MCF 10A (cell line): ENCODE measurements at places on chromosomes 16 and 17. TPM values are rescaled to one million over a fixed set of nuclear protein-coding genes. Genes with fewer than 3 reads are reported as not detected.

The OTOP3 gene
- not detected in 2 replicates for total RNA-seq

The ITGAD gene
- total RNA-seq: not detected in 2 replicates

The BCL6B gene
- total RNA-seq: not detected in 2 replicates

The LUC7L3 gene
- total RNA-seq: 99.4 and 108 TPM in 2 replicates

The RRAD gene
- total RNA-seq: 0.29 TPM in 1 of 2 replicates, not detected in the other

The KRT28 gene
- total RNA-seq: not detected in 2 replicates

The PLA2G10 gene
- total RNA-seq: not detected in 2 replicates

The TNFRSF13B gene
- not detected in 2 replicates for total RNA-seq

The PPP1R1B gene
- total RNA-seq: not detected in 2 replicates

The CSF3 gene
- 9.6 and 17.1 TPM in 2 replicates for total RNA-seq

DNA sequence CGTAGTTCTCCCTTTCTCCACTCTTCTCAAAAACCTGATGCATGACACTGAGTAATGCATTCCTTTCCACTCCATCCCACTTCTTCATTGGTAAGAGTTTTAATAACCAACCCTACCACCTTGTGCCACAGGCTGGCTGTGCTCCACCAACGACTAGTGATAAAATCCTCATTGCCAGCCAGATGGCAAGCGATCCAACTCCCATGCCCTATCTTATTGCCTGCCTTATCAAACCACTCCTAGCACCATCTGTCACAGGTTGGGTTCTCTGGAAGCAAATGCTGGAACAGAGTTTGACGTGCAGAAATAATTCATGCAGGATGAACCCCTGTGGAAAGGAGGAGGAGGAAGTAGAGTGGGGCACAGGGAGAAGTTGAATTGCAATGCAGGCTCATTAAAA, 99.5 kb downstream of the CHD9NB start:
- DNase-seq: no peak
- no peak overlapping the region for H3K4me3 ChIP-seq
- no peak overlapping the region for H3K27ac ChIP-seq
- no peaks in the 10 kb centered on the region for H3K4me1 ChIP-seq

- H3K36me3 ChIP-seq: no peaks in the 10 kb centered on the region
- no peak overlapping the region for H3K4me3 ChIP-seq
- DNase-seq: no peak
- no peaks in the 10 kb centered on the region for H3K27me3 ChIP-seq
- no peak overlapping the region for H3K27ac ChIP-seq
Observed at GRCh38 chr17:60403962-60404361, 12.0 kb upstream of the USP32 start.

GRCh38 chr16:2535625-2536013, 2.2 kb upstream of the PDPK1 start:
- peaks cover 17% of the 10 kb centered on the region for H3K4me1 ChIP-seq
- H3K27me3 ChIP-seq: no peaks in the 10 kb centered on the region
- H3K4me3 ChIP-seq: no peak overlapping the region
- DNase-seq: no peak

DNA sequence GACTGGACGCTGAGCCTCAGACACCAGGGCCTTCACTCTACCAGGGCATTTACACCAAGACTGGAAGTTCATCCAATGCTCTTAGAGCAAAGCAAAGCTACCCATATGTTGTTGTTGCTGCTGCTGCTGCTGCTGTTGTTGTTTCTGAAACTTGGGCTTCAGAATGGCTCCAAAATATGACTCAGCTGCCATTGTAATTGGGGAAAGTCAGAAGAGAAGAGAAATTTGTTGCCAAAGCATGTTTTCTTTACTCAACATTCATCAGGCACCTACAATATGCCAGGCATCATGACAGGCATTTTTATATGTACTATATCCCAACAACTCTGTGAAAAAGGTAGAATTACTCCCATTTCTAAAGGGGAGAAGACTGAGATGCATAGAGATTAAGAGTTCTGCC, 11.9 kb downstream of the KRT32 start:
- no peak overlapping the region for H3K4me3 ChIP-seq
- H3K4me1 ChIP-seq: peaks cover 6% of the 10 kb centered on the region
- H3K27me3 ChIP-seq: peaks cover 48% of the 10 kb centered on the region
- DNase-seq: peak; percentile 38
- H3K27ac ChIP-seq: no peak overlapping the region

DNA sequence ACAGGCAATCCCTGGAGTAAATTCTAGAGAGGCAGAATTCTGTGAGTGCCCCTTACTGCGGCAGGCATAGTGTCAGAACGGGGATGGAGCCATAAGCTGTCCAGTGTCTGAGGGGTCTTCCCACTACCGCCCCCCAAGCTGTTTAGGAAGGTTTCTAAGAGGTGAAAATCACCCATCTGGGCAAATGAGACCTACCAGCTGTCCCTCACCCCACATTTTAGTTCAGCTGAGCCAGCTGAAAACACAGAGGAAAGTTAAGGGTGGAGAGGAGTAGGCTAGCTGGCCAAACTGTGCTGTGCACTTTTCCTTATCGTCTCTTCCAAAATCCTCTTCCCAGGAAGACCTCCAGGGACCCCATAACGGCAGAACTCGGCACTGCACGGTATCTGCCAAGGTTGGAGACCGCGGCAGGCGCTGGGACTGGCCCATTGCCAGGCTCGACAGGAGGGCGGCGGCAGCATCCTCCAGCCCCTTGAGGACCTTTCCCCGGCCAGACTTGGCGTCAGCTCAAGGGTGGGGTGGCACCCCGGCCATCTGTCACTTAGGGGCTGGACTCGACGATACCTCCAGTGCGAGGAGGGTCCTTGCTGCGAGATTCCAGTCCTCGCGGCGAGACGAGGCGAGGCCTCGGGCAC, 955 bp downstream of the ACLY start:
- no peaks in the 10 kb centered on the region for H3K27me3 ChIP-seq
- peak overlapping the region; percentile 78 for H3K27ac ChIP-seq
- H3K4me3 ChIP-seq: peak overlapping the region; percentile 87
- peak; percentile 39 for DNase-seq
- peaks cover 30% of the 10 kb centered on the region for H3K4me1 ChIP-seq
- H3K36me3 ChIP-seq: peaks cover 20% of the 10 kb centered on the region

DNA sequence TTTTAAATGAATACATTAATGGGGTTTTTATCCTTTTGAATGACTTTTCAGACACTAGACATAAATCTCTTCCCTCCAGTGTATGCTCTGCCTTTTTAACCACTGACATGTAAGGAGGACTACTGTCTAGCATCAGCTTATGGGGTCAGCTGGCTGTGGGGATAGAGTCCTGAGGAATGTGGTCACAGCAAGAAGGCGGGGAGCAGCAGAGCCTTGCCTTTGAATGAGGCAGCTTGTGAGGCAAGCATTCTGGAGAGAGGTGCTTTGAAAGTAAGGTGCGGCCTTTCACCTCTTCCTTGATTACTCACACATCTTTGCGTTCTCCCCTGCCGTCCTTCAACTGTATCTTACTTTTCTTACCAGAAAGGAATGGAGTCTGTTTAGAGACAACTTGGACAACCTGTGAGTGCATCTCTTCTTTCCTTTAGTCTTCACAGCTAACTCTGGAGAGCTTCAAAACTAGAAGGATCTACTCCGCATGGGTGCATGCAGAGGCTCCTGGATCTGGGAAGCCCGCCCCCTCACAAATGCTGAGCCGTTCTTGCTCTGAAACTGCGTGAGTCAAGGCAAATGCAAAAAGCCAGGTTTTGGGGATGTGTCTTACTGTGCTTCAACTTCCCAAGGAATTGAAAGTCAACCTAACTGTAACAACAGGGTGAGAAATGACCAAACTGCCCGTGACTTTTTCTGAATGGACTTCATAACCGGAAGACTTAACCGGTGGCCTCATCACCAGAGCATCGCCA, 49.9 kb downstream of the ADCY7 start:
- no peaks in the 10 kb centered on the region for H3K4me1 ChIP-seq
- H3K4me3 ChIP-seq: no peak overlapping the region
- peaks cover 54% of the 10 kb centered on the region for H3K36me3 ChIP-seq
- DNase-seq: no peak
- H3K27ac ChIP-seq: no peak overlapping the region

- H3K27me3 ChIP-seq: no peaks in the 10 kb centered on the region
- no peak overlapping the region for H3K27ac ChIP-seq
- no peak overlapping the region for H3K4me3 ChIP-seq
- H3K36me3 ChIP-seq: no peaks in the 10 kb centered on the region
- DNase-seq: no peak
Observed at GRCh38 chr17:73261952-73262675, 434 bp upstream of the CPSF4L start.

- H3K4me1 ChIP-seq: no peaks in the 10 kb centered on the region
- H3K4me3 ChIP-seq: no peak overlapping the region
- peaks cover 18% of the 10 kb centered on the region for H3K27me3 ChIP-seq
Observed at GRCh38 chr17:33142705-33143299, 150.3 kb downstream of the ASIC2 start.

GRCh38 chr16:869823-870641, 69.5 kb upstream of the GNG13 start:
- no peak for DNase-seq
- no peaks in the 10 kb centered on the region for H3K4me1 ChIP-seq
- no peaks in the 10 kb centered on the region for H3K36me3 ChIP-seq
- no peak overlapping the region for H3K4me3 ChIP-seq
- H3K27ac ChIP-seq: no peak overlapping the region

- no peaks in the 10 kb centered on the region for H3K36me3 ChIP-seq
- DNase-seq: no peak
- no peak overlapping the region for H3K4me3 ChIP-seq
- no peak overlapping the region for H3K27ac ChIP-seq
- H3K4me1 ChIP-seq: peaks cover 19% of the 10 kb centered on the region
- H3K27me3 ChIP-seq: peaks cover 11% of the 10 kb centered on the region
Observed at GRCh38 chr17:28469376-28469775, 4.1 kb upstream of the SLC13A2 start.

- peak overlapping the region; percentile 36 for H3K27ac ChIP-seq
- H3K27me3 ChIP-seq: no peaks in the 10 kb centered on the region
- H3K4me3 ChIP-seq: peak overlapping the region; percentile 65
- peak; percentile 78 for DNase-seq
Observed at GRCh38 chr17:40075201-40075941, 12.6 kb downstream of the THRA start.

DNA sequence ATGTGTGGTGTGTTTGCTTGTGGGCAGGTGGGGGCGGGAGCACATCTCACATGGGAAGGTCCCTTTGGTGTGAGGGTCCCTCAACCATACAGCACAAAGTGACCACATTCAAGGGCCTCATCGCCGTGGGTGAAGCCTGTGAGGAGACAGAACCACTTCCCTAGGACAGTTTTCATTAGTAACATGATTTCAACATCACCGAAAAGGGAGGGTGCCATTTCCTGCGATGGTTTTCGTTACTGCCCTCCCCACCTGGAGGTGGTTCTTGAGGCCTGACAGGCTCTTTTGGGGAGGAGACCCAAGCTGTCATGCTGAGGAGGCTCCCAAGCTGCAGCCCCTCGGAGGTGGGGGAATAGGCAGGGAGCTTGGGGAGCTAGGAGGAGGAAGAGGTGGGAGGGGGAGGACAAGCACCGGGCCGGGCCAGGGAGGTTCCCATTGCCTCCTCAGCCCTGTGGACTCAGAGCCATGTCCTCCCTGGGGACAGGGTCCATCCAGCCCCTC, 9.5 kb downstream of the CD300LB start:
- peaks cover 5% of the 10 kb centered on the region for H3K4me1 ChIP-seq
- peaks cover 41% of the 10 kb centered on the region for H3K27me3 ChIP-seq
- H3K27ac ChIP-seq: no peak overlapping the region
- no peak overlapping the region for H3K4me3 ChIP-seq

DNA sequence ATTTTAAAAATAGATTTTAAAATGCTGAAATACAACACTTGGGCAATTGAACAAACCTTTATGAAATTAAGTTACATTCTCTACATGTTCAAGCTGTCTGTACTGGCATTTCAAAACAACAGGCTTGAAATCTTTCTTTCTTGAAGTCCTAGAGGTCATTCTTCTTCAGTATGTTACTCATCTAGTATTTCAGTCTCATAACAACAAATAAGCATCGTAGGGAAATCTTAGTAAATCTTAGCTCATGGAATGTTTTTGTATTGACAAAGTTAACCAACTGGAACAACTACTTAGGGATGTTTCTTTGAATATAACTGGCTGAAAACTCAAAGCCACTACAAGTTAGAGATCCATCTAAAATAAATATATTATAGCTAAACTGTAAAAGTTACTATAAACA, 96.6 kb downstream of the KIF2B start:
- H3K27me3 ChIP-seq: no peaks in the 10 kb centered on the region
- peaks cover 17% of the 10 kb centered on the region for H3K4me1 ChIP-seq
- H3K36me3 ChIP-seq: no peaks in the 10 kb centered on the region
- no peak overlapping the region for H3K4me3 ChIP-seq
- no peak overlapping the region for H3K27ac ChIP-seq
- no peak for DNase-seq

DNA sequence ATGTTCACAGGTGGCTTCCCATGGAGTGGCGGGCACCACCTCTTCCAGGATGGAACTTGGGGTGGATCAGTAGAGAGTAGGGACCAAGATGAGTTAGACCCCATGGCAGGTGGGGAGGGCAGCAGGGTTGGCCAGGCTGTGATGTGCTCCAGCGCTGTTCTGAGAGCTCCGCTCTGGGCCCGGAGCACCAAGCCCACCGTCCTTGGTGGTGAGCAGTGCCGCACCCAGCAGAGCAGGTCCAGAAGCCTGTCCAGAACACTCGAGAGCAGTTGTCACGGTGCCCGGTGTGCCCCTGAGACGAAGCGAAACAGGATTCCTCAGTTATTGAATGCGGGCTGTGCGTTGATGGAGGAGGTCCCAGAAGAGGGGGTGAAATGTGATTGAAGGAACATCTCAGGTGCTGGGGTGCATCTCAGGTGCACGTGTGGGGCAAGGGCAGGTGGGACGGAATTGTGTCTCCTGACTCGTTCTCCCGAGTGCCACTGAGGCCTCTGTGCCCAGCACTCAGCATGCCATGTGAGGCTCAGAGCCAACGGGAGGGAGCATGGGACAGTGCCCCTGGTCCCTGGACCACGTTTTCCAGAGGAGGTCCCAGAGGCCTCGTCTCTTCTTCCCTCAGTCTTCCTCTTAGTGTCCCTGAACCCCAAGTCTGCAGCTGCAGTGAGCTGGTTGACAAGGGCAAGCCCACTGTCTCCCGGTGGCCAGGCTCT, 39.5 kb downstream of the COX4I1 start:
- no peak overlapping the region for H3K4me3 ChIP-seq
- DNase-seq: no peak
- no peaks in the 10 kb centered on the region for H3K4me1 ChIP-seq
- peaks cover 85% of the 10 kb centered on the region for H3K27me3 ChIP-seq
- no peak overlapping the region for H3K27ac ChIP-seq

DNA sequence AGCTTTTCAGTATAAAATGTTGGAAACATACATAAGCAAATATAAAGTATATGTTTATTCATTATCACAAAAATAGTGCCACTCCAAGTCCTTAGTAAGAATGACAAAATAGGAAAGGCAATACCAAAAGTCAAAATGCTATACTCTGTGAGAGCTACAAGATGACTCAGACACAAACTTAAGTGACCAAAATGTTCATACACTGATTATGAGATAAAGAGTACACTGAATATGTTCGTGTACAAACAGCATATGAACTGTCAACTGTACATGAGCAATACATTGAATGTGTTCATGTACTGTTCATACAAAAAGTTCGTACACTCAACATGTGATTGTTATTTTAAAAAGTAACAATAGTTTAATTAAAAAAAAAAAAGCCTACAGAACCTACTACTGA, 103.3 kb downstream of the CA4 start:
- no peaks in the 10 kb centered on the region for H3K4me1 ChIP-seq
- no peak for DNase-seq
- peaks cover 52% of the 10 kb centered on the region for H3K36me3 ChIP-seq
- no peaks in the 10 kb centered on the region for H3K27me3 ChIP-seq
